ENCODE measurements at places on chromosomes 5 and 9.

DNA sequence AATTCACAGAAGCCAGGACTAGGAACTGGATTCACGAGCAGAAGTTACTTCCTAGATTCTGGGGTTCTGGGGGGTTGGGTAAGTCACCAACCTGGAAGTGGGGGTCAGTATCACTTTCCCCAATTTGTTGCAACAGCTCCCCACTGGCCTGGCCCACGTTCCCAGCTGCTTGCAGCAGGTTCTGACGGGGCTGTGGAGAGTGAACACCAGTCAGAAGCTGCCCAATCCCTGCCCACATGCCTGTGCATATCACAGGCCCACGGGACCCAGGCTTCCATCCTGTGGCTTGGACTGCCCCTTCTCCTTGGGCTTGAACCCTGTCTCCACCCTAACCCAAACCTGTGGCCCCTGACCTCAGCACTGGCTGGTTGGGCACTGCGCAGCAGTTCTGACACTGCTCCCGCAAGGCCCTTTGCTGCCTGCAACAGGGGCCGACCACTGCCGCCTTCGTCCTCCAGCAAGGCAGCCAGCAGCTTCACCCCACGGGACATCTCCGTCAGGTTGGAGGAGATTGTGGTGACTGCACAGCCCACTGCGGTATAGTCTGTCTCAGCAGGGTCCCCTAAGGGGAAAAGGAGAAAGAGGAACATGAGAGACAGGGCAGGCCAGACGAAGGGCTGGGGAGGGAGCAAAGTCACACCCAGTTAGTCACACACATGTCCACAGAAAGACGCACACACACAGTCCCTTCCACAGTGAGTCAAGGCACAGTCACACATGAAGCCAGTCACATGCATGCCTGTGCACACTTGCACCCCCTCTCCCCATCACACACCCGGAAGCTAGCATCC is 13.1 kb downstream of the TLN1 start:
- no peak for DNase-seq

DNA sequence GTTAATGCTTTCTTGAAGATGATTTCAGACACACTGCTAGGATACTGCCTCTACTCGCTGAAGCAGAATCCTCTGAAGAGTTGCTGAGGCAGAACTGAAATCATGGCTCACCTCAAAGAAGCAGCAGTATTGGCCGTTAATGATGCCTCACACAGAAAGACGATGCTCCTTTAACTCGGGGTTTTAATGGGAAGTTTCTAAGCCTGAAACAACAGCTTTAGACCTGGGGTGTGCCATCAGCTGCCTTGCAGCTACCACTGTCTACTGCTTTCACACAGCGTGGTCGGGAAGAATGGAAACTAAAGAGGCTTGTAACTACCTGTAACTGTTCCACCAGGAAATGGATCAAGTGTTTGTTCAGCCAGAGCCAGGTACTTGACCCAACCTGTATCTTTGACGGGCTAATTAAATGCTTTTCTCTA is at the start of gene CTXN3:
CTXN3 (plus strand) TSS at position 65 of the 422 bp plus-strand sequence. CDS start 8,440 bp downstream, outside the sequence.
- no peak for DNase-seq

DNA sequence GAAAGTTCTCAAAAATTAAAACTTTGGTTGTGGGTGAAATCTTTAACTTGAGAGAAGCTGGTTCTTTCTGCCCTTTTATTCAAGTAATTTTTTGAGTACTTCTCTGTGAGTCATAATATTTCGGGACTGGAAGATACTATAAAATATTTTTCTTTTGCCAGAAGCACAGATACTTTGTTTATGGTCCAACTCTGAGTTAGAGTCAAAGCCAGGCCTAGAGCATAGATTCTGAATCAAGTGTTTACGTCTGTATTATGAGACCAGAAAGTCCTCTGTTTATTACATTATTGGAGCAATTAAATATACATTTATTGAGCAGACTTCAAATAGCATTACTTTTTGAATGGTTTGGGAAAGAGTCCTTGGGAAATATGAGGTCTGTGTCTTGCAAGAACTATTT is 187.9 kb downstream of the FER start:
- DNase-seq, result no peak

DNA sequence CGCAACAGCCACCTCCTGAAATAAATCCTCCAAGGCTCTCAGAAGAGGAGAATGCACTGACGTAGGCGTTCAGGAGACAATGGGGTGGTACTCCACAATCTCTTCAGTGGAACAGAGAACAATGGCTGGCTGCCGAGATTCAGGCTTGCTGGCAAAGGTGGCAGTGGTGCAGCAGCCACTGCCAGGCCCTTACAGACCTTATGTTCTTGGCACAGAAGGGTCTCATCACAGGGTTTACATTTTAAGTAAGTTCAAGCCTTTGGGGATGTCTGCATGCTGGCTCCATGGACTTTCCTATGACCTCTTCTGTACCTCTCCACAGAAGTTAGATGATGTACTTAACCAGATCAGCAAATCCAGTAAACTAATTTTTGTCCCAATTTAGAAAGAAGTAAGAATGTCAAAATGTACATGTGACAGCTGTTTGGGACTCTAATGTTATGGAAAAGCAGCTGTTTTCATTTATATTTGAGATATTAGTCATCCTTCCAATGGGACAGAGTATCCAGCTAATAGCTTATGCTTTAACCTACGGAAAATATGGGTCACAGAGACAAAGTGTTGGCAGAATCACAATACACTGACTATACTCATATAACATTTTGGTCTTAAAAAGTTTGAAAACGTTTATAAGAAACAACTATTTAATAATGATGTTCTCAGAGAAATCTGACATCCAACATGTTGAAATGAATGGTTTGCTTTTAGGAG is 180.9 kb downstream of the MAPKAP1 start:
- DNase-seq, result no peak

DNA sequence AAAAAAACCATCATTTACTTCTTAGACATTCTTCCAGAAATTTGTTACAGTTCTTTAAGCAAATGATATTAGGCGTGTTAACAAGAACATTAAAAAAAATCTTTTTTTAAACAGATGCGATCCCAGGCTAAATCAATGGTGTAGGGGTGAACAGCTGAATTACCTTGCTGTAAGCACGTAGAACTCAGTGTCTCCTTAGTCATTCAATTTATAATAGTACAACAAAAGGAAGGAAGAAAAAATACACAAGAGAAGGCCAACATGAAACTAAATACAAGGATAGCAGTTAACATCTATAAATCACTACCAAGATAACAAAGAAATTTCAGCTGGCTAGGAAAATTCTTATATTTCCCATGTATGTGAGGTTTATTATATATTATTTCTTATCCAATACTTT is 35.4 kb downstream of the AGXT2 start:
- DNase-seq, result no peak

GRCh38 chr5:140295414-140295813 is 7.5 kb downstream of the PFDN1 start:
- DNase-seq, result no peak

DNA sequence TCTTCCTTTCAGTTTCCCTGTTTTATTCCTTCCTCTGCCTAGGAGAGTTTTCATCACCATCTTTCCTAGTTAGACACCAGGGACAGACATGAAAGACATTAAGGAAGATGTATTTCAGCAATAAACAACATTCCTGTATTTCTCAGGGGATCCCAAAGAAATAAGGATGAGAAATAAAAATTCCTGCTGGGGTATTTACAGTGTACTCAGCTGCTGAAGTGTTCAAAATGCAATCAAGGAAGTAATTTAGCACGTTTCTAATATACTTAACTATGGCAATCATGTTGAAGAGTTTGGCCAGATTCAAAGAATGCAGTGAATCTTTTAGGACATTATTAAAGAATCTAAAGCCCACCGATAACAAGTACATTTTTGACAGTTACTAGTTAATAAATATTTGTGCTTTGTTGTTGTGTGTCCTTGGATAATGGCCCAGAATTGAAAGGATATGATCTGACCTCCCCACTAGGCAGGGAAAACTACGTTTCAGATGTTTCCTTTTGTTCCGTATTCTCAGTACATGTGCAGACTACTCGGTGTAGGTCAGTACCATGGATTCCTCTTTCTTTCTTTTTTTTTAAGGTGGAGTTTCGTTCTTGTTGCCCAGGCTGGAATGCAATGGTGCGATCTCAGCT is 46.8 kb downstream of the INIP start:
- no peak for DNase-seq

DNA sequence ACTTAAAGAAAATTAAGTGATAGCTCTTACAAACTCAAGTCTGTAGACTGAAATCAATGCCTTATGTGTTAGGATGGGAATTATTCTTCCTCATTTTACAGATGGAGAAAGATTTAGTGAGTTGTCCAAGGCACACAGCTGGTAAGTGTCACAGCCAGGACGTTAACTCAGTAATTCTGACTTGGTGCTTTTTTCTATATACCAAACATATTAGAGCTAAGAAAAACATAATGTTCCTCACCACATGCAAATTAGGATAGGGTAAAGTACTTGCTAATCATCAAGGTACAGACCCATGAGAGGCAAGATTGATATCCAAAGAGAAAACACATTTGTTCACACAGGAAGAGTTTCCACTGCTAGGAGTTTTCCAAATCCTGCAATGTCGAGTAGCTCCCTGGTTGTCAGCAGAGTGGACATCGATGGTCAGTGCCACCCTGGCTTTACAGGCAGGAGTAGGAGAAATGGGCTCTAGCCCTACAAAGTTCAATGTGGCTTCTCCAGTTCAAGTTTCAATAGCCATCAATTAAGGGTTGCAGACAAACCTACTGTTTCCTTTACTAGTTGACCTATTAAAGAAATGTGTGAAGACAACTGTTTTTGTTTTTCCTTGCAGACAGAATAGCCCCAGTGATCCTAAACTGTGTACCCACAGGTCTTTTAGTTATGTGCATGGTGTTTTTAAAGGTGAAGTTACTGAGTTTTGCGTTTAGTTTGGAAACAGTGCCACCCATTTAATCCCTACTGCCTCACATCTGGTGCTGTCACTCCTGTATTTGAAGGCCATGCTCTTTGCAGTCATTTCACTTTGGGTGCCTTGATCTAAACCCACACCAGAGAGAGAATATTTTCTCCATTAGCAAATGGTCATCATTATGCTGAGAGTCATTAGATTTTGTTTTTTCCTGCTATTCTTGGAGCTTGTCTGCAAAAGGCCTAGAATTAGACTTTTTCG is 460.8 kb upstream of the SMARCA2 start:
- DNase-seq, result no peak

- DNase-seq, result no peak
Measured at GRCh38 chr5:3287516-3287915, 308.1 kb upstream of the IRX1 start.

DNA sequence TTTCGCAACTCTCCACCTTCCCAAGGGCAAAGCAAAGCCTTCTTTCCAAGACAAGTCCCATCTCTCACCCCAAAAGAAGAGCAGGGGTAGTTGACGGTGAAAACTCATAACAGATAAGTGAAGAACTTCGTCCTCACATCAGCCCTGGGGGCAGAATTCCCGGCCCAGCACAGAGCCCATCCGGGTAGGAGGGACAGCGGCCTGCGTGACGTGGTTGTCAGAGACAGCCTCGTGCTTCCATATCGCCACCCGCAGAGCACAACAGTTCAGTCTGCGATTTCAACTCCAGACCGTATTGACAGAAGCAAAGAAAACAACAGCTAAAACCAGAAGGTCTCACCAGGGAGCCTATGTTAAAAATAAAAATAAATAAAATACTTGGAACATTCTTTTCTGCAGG is 273.2 kb downstream of the SYK start:
- DNase-seq, result no peak

DNA sequence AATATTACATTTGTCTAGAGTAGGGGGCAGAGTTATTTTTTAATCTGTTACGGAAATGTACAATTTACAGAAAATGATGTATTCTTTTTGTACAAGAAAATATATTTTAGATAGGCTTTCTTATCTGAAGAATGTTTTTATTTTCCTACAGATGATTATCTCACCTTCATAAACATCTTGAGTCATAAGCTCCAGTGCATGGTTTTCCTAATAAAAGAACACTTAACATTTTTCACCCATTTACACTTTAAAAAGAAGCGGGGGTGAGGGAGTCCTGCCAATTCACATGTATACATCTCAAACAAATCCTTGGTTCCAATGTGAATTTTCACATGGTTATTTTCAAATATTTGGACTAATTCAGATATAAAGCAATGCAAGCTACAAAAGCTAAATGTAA is 85.0 kb downstream of the MLLT3 start:
- DNase-seq, result no peak

DNA sequence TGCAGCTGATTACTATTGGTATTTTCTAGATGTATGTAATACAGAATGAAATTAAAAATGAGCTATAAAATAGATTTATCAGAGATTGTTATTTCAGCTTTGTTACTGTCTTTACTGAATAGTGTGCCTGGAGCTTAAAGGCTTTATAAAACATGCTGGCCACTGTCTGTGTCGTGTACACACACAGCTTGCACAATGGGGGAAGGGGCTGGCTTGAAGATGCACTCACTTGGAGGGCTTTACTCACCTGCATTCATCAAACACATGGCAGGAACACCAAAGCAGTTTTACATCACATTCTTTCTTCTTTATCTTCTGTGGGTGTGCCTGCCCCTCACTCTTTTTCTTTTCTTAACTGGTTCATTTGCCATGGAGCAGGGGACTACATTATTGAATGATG is 60.9 kb downstream of the TLE4 start:
- no peak for DNase-seq
